ENCODE measurements at places on chromosomes 4 and X.

DNA sequence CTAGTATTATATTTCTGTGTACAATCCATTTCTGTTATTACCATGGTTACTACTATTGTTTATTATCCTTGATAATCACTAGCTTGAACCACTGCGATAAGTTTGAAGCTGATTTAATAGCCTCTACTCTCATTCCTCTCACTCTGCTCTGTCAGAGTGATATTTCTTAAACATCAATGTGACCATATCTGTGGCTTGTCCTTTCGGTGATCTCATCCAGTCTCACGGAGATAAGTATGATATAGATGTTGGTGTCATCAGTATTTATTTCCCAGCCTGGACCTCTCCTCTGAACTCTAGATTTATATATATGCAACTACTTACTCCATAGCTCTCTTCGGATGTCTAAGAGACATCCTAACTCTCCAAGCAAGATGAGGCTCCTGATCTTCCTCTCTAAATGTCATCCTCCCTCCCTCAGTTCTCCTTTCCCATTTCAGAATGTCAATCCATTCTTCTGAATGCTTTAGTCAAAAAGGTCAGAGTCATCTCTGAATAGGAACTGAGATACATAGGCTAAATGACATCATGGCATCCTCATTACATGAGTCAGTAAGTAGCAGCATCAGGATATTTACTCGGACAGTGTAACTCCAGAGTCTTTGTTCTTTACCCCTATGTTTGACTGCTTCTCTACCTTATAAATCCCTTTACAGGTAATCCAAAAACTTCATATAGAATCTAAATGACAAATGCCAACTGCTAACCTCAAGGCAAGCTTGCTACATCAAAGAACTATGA is 129.5 kb downstream of the PACRGL start:
- no peak for DNase-seq

DNA sequence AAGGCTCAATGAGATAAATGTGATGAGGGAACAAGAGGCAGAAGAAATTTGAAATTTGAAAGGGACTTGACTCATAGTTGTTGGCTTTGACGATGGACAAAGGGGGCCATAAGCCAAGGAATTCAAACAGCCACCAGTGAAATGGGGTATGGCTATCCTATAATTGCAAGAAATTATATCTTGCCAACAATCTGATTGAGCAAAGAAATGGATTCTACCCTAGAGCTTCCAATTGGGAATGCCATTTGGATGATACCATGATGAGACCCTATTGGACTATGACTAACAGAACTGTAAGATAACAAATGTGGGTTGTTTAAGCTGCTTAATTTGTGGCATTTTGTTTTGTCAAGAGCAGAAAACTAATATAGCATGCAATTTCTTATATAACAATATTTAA is 270.1 kb upstream of the ARSJ start:
- DNase-seq = no peak

DNA sequence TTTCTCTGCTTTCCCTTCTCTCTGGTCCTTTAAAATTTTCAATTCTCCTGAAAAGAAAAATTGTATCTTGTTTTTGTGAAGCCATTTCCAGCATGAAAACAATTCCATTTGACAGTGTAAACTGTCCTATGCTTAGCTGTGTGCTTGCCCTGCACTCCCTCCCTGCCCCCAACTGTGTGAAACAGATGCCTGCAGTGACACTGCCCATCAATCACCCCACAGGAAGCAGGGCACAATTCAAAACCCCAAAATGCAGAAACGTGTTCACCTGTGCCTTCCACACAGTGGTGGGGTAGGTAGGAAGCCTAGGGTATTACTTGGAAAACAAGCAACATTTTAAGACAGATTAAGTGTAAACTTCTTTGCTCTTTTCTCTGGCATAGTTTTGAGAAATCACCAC is 6.2 kb upstream of the FHDC1 start:
- no peak for DNase-seq

GRCh38 chrX:118211891-118212816 is 95.5 kb upstream of the KLHL13 start:
- DNase-seq = no peak

- DNase-seq = no peak
Measured at GRCh38 chr4:153936121-153936520, 147.2 kb upstream of the SFRP2 start.

GRCh38 chrX:17632942-17633341 is 104.4 kb upstream of the SCML1 start:
- DNase-seq = no peak

DNA sequence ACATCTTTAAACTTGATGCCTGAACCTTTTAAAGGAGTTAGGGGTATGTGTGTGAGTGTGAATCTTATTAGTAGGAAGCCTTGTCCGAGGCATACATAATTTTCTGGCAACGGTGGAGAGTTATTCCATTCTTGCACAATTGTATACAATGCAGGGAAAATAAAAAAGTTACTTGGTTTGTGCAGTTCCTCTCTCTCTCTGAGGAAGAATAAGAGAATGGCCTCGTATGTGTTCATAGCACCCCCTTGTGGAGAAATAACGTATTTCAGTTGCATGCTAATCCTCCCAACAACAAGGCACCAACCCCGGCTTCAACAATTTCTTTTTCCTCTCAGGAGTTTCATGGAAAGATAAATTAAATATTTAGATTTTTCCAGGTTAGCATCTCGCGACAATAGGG is 33.7 kb upstream of the FGF13 start:
- DNase-seq = no peak

- no peak for DNase-seq
Measured at GRCh38 chrX:98194036-98194435, 1310.3 kb downstream of the RPA4 start.

DNA sequence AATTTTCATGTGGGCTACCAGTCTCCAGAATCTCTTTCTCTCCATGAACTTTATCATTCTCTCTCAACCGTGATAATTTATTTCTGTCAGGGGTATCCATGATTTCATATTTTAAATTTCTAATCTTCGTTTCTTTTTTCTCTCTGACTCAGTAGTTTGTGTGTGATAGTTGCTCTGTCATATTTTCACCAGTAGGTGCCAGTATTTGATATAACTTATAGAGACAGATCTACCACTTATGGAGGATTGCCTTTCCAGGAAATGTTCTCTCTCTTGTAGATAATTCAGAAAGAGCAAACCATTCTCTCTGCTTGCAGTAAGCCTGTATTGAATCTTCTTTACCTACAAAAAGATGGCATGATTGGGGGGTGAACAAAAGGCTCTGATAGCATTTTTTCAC is 79.3 kb upstream of the DYNLT3 start:
- no peak for DNase-seq

GRCh38 chr4:166622425-166622977 is 611.8 kb downstream of the SPOCK3 start:
- no peak for DNase-seq

DNA sequence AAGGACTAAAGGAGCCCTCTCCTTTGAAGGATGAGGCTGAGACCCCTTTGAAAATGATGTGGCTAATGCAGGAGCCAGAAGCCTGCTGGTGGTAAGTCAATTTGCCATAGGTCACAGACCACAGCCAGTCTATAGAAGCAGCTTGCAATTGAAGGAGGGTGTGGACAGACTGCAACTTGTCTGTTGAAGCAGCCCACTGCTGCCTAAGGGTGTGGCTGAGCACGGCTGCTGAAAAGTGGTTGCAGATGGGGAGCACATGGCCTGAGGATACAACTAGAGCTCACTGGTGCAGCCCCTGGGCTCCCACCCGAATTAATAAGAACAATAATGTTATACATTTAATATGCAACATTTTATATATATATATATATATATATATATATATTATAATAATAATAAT is 11.4 kb upstream of the EXOC1L start:
- DNase-seq = no peak

- no peak for DNase-seq
Measured at GRCh38 chrX:152878976-152879755, 18.7 kb upstream of the ZNF185 start.

DNA sequence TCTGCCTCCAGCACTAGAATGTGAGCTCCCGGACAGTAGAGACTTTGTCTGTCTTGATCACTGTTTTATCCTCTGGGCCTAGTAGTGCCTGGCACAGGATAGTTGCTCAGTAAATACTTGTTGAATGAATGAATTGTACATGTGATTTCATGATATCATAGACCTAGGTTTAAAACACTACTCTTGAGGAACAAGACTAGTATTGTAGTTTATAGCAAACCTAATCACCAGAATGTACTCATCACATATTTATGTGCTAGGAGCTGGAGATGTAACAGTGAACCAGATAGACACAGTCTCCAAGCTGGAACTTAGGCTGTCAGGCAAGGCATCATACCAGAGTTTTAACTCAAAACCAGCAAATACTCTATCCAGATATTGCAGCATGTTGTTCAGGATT is 23.5 kb downstream of the GAB3 start:
- DNase-seq = no peak

GRCh38 chr4:16852644-16853043 is 45.8 kb downstream of the LDB2 start:
- no peak for DNase-seq

GRCh38 chr4:3494462-3494871 is 31.4 kb downstream of the DOK7 start:
- no peak for DNase-seq

- peak; percentile 1 for DNase-seq
Measured at GRCh38 chr4:95761426-95761825, 78.5 kb upstream of the PDHA2 start.

- DNase-seq = no peak
Measured at GRCh38 chrX:8773117-8773516, 28.1 kb downstream of the FAM9A start.

- no peak for DNase-seq
Measured at GRCh38 chr4:82097504-82097903, 276.3 kb downstream of the HNRNPD start.

- DNase-seq = no peak
Measured at GRCh38 chr4:20681271-20681670, 19.0 kb upstream of the PACRGL start.

DNA sequence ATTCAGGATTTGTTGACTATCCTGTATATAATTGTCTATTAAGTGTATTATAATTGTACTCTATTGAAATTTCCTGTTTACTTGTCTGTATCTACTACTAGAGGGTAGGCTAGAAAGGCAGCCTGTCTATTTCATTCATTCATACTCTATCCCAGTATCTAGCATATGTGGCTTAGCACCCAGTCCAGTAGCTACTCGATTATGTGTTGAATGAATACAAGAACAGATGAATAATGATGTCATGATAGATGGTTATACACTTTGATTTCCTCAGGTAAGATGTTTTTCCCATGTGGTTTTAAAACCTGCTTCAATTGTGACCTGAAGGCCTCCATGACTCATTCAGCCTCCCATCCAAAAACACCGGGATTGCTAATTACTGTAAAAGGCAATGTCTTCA is 68.0 kb downstream of the IL21 start:
- DNase-seq = no peak

DNA sequence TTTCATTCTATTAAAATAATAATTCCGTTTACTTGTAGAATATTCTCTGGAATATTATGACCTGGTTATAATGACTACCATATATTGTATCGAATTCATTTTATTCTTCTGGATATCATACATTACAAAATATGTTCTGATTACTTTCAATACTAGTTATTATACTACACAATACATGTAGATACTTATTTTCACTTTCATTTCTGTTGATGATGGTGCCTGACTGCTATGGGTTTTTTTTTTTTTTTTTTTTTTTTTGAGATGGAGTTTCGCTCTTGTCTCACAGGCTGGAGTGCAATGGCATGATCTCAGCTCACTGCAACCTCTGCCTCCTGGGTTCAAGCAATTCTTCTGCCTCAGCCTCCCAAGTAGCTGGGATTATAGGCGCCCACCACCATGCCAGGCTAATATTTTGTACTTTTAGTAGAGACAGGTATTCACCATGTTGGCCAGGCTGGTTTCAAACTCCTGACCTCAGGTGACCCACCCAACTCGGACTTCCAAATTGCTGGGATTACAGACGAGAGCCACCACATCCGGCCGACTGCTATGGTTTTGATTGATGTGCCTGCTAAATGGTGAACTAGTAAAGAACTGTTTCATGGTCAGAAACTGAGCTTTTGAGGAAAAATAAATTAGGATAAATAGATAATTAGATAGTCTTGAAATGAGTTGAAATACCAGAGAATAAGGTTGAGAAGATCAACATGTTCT is 39.5 kb downstream of the PCDH10 start:
- DNase-seq = no peak

GRCh38 chr4:152778656-152779512 is 646 bp downstream of the TIGD4 start:
- DNase-seq = no peak

- peak; percentile 55 for DNase-seq
Measured at GRCh38 chr4:118981839-118982381, 93.3 kb downstream of the SYNPO2 start.

DNA sequence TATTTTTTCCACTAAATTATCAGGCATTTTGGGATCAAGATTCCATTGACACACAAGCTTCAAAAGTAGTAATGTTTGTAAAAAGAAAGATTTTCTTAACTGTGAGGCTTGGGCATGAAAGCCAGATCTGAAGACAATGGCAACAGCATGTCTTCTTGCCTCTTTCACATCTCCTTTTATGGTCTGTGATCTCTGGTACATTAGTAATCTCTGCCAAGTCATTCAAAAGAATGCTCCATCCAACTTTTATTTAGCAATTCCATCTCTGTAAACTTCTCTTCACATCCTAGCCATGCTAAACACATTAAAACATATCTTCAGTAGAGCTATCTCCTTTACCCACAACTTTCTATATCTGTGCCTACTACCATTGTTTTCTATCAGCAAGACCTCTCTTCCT is 465.4 kb downstream of the FAT4 start:
- no peak for DNase-seq

DNA sequence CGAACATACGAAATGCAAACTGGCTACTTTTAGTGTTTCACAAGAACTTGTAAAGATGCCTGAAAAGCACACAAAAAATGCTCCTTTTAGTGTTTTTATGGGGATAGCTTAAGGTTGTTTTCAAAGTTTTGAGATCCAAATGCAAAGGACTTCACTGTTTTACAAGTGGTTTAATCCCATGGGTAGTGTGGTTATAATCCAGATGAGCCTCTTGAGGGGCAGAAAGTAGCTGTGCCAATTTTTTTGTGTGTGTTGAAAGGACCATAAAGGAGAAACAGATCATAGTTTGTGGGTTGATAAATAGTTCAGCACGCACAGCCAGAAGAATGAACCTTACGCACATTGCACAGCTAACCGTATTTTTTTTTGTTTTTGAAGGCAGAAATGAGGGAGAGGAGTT is 126.9 kb upstream of the GIMD1 start:
- DNase-seq = no peak

DNA sequence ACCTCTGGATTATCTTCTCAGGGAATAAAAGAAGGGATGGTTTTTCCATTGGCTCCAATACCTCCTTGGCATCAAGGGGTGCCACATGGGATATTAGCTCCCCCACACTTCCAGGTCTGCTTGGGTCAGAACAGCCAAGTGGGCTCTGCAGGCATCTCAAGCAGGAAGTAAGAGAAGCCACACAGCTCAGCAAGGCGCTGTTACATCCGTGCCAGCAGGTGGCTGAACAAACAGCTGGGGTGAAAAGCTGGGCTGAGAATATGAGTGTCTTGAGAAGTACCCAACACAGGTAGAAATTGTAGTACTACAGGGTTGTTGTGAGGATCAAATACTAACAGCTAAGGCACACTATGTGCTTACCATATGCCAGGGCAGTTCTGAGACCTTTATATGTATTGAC is 76.7 kb upstream of the TMEM150C start:
- no peak for DNase-seq

- no peak for DNase-seq
Measured at GRCh38 chrX:20026278-20026677, 35.4 kb upstream of the BCLAF3 start.

GRCh38 chr4:155946486-155946885 is 7.2 kb downstream of the CTSO start:
- DNase-seq = no peak
